Neural progenitor cell (in vitro differentiated cells): ENCODE measurements at places on chromosomes 4 and X. TPM values are rescaled to one million over a fixed set of nuclear protein-coding genes. Genes with fewer than 3 reads are reported as not detected.

TSPAN7 gene
- 8.6 and 12.7 TPM in 2 replicates for total RNA-seq

TCP11X2 gene
- total RNA-seq: 0.88 and 1.1 TPM in 2 replicates

ALB gene
- 0.09 and 0.96 TPM in 2 replicates for total RNA-seq

MAMLD1 gene
- 0.25 TPM in 1 of 2 replicates, not detected in the other for total RNA-seq

CXCL11 gene
- total RNA-seq: not detected in 2 replicates
